ENCODE measurements at places on chromosomes 7 and 10.

- no peaks in the 10 kb centered on the region for H3K27me3 ChIP-seq
- DNase-seq: peak; percentile 82
- H3K36me3 ChIP-seq: no peaks in the 10 kb centered on the region
- H3K27ac ChIP-seq: peak overlapping the region; percentile 90
- peak overlapping the region; percentile 54 for H3K4me3 ChIP-seq
These were observed 17.3 kb upstream of the CSGALNACT2 start for GRCh38 chr10:43120929-43121314.

- H3K27ac ChIP-seq: no peak overlapping the region
- no peaks in the 10 kb centered on the region for H3K4me1 ChIP-seq
- DNase-seq: no peak
- H3K27me3 ChIP-seq: no peaks in the 10 kb centered on the region
These were observed 34.5 kb downstream of the CRHR2 start for GRCh38 chr7:30647589-30648364.

DNA sequence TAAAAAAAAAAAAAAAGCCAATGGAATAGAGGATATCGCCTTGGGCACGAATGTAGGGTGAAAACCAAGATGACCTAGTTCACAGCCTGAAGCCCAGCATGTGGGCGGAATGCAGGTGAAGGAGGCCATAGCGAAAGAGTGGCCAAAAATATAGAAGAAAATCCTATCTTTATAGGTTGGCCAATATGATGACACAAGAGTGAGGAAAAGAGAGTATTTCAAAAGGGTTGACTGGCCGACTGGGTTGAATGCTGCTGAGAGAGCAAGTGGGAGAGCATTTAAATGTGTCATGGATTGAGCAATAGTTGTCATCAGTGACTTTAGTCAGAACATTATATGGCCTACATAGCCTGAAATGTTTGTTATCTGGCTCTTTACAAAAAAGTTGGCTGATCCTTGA lies 17.2 kb upstream of the GLI3 start:
- H3K4me1 ChIP-seq: no peaks in the 10 kb centered on the region
- DNase-seq: no peak
- H3K27ac ChIP-seq: no peak overlapping the region
- no peak overlapping the region for H3K4me3 ChIP-seq
- H3K36me3 ChIP-seq: no peaks in the 10 kb centered on the region

DNA sequence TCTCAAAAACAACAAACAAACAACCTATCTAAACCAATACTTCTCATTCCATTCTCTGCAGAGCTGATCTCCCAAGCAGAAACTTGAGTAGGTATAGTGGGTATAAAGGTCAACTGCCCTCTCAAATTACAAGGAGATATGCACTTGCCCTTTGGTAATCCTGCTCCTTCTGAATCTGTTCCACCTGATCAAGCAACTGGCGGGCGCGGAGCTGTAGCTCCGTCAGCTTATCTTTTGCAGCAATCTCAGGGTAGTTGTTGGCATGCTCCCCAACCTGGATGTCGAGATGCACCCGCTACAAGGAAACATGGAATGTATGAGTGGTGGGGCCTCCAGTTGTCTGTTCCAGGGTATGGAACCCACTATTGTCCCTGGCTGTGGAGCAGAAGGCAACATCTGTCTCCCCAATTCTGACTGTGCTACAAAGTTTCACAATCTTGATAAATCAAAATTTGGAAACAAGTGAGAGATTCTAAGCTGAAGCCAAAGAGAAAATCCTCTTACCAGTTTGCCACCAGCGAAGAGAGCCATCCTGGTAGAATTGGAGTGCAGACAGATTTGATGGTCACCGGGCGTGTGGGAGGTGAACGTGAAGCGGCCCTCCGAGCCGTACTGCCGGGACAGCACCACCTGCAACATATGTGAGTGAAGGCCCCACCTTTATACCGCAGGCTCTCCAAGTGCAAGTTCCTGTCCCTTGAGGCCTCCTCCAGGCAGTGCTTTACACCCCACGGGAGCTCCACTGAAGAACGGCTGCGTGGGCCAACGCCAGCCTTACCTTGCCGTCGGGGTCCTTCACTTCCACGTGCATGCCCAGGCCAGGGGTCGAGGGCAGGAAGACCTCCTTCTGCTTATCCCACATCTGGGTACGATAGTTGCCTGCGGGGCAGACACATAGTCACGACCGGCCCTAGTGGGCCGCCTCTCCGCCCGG lies 819 bp downstream of the TMED4 start:
- peaks cover 35% of the 10 kb centered on the region for H3K4me1 ChIP-seq
- H3K27ac ChIP-seq: peak overlapping the region; percentile 93

DNA sequence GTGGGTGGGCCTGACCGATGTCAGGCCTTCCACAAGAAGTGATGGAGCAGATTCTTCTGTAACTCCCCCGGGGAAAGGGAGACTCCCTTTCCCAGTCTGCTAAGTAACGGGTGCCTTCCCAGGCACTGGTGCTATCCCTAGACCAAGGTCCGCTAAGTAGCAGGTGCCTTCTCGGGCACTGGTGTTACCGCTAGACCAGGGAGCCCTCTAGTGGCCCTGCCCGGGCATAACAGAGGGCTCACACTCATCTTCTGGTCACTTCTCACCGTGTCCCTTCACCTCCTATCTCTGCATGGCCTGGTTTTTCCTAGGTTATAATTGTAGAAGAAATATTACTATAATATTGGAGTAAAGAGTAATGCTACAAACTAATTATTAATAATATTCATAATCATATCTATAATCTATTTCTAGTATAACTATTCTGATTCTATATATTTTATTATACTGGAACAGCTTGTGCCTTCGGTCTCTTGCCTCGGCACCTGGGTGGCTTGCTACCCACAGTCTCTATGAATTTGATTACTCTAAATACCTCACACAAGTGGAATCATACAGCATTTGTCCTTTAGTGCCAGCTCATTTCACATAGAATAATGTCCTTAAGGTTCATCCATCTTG lies 1378.7 kb downstream of the XPNPEP1 start:
- H3K27me3 ChIP-seq: peaks cover 2% of the 10 kb centered on the region
- H3K4me1 ChIP-seq: no peaks in the 10 kb centered on the region
- H3K4me3 ChIP-seq: no peak overlapping the region
- peak; percentile 5 for DNase-seq

GRCh38 chr7:101465576-101466196 lies 103.0 kb downstream of the COL26A1 start:
- H3K27me3 ChIP-seq: peaks cover 9% of the 10 kb centered on the region
- H3K27ac ChIP-seq: peak overlapping the region; percentile 52
- DNase-seq: no peak
- peaks cover 14% of the 10 kb centered on the region for H3K4me1 ChIP-seq

GRCh38 chr7:116311816-116312471 lies 101.6 kb downstream of the TES start:
- H3K4me1 ChIP-seq: peaks cover 2% of the 10 kb centered on the region
- H3K4me3 ChIP-seq: no peak overlapping the region
- no peak for DNase-seq
- no peak overlapping the region for H3K27ac ChIP-seq

DNA sequence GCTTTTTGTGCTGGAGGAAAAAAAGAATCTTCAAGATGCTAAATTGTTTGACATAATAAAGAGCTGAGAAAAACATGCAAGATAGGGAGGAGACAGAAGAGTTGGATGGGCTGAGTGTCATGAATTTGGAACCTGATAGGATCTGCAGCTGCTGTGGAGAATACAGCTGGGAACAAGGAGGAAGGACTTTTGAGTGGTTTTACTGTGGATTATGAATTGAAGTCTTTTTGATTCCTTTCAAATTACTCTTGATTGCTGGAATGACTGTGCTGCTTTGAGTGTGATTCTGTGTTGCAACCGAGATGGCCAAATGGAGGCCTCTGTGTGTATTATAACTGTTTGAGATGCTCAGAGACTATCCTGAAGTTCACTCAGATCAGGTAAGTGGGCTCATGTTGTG lies 4.0 kb downstream of the EFCAB10 start:
- DNase-seq: no peak

GRCh38 chr10:3226960-3227744 lies 54.6 kb upstream of the PITRM1 start:
- peaks cover 18% of the 10 kb centered on the region for H3K27me3 ChIP-seq
- DNase-seq: no peak
- H3K36me3 ChIP-seq: peaks cover 2% of the 10 kb centered on the region
- peaks cover 18% of the 10 kb centered on the region for H3K4me1 ChIP-seq
- no peak overlapping the region for H3K27ac ChIP-seq

GRCh38 chr7:18671176-18671575 lies 175.6 kb downstream of the HDAC9 start:
- no peaks in the 10 kb centered on the region for H3K27me3 ChIP-seq
- no peak overlapping the region for H3K27ac ChIP-seq
- no peak for DNase-seq
- no peaks in the 10 kb centered on the region for H3K36me3 ChIP-seq

- H3K36me3 ChIP-seq: no peaks in the 10 kb centered on the region
- DNase-seq: no peak
- peaks cover 4% of the 10 kb centered on the region for H3K27me3 ChIP-seq
- no peaks in the 10 kb centered on the region for H3K4me1 ChIP-seq
- H3K4me3 ChIP-seq: no peak overlapping the region
These were observed 444.6 kb downstream of the REEP3 start for GRCh38 chr10:63965846-63966245.

- no peak overlapping the region for H3K27ac ChIP-seq
- DNase-seq: no peak
- H3K4me1 ChIP-seq: no peaks in the 10 kb centered on the region
- H3K36me3 ChIP-seq: no peaks in the 10 kb centered on the region
- H3K4me3 ChIP-seq: no peak overlapping the region
These were observed 110.0 kb downstream of the TACC2 start for GRCh38 chr10:122098924-122099323.

- no peaks in the 10 kb centered on the region for H3K27me3 ChIP-seq
- peaks cover 14% of the 10 kb centered on the region for H3K36me3 ChIP-seq
- H3K27ac ChIP-seq: peak overlapping the region; percentile 87
- peak; percentile 45 for DNase-seq
These were observed 4.4 kb downstream of the BAG3 start for GRCh38 chr10:119655566-119656001.

- peaks cover 42% of the 10 kb centered on the region for H3K27me3 ChIP-seq
- DNase-seq: no peak
- H3K4me3 ChIP-seq: no peak overlapping the region
- peaks cover 3% of the 10 kb centered on the region for H3K36me3 ChIP-seq
- H3K4me1 ChIP-seq: no peaks in the 10 kb centered on the region
- H3K27ac ChIP-seq: no peak overlapping the region
These were observed 4.6 kb downstream of the HSPA12A start for GRCh38 chr10:116737627-116738327.

DNA sequence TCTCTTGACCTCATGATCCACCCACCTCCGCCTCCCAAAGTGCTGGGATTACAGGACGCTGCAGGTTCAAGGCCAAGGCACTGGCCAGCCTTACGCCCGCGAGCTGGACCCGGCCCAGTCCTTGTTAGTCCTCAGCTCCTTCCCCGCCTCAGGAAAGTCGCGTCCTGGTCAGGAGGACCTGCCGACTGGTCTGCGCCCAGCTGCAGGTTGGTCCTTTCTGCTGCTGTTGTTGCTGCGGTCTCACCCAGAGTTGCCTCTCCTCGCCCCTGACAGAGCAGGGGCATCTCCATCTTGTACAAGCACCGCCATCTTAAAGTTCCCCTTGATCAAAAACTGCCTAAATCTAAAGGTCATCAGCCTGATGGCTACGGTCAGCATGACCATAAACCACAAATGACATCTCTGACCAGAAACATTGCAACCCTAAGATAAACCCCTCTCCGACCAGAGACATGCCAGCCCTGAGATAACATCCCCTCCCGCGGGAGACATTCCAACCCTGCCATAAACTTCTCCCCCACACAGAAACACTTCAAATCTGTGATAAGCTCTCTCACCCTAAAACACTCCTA lies 13.9 kb upstream of the BMS1 start:
- no peaks in the 10 kb centered on the region for H3K27me3 ChIP-seq
- H3K27ac ChIP-seq: no peak overlapping the region
- no peaks in the 10 kb centered on the region for H3K36me3 ChIP-seq
- DNase-seq: no peak

Measured in activated T-helper 1 cell treated with anti-CD3 and anti-CD28 coated beads, Interleukin-12 subunit alpha, Interleukin-12 subunit beta, Interleukin-2, Interleukin-4 antibody, amounts not matched to agents 30 ng/mL and 10 ng/mL and 1 ng/mL, durations not matched to agents 14 hours and 24 hours and 36 hours (primary cell).